ENCODE measurements at places on chromosomes 4 and X.
A peak's percentile ranks its signal among the peaks of the same experiment; 100 is the strongest.

DNA sequence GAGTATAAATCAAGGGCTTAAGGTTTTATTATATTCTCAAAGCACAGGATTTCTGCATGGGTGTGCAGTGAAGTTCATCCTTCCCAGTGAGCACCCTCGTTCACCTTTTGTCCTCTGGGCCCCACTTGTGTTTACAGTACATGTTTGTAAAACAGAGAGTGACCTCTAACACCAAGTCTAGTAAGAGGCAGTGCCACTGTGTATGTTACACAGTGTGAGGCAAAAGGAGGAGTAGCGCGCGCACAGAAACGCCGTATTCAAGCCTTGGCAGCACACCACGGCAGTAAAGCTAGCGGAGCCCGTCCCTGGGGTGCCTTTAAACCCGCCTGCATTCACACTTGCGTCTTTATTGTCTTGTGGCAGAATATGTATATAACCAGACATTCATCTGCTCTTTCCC is 51.9 kb downstream of the CCNI start:
- no peak for DNase-seq

- no peak for DNase-seq
These were observed 14.8 kb upstream of the TRIM60 start for GRCh38 chr4:165016971-165017370.

GRCh38 chr4:105356194-105356593 is 117.7 kb downstream of the PPA2 start:
- no peak for DNase-seq

DNA sequence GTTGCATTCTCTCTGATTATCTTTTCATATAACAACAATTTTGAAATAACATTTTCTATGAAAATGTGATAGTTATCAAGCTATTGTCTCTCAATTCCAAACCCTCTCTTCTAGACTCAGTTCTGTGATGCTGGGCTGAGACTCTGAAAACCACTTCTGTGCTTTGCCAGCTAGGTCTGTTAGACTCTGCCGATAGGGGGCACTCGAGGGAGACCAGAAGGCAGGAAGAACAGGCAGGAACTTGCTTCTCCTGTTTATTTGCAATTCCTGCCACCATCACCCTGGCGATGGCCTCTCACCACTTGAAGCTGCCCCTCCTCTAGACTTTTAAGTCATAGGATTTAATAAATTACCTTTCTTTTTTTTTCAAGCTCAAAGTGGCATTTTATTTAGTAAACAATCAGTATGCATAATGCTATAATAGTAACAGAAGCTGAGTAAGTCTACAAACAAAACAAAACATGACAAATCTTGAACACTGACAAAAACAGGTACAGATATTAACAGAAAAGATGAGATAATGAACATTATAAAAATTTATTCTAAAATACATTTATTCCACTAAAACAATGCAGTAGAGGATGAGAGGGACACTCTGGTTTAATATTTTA is 49.7 kb downstream of the RASL11B start:
- DNase-seq: peak; percentile 74

DNA sequence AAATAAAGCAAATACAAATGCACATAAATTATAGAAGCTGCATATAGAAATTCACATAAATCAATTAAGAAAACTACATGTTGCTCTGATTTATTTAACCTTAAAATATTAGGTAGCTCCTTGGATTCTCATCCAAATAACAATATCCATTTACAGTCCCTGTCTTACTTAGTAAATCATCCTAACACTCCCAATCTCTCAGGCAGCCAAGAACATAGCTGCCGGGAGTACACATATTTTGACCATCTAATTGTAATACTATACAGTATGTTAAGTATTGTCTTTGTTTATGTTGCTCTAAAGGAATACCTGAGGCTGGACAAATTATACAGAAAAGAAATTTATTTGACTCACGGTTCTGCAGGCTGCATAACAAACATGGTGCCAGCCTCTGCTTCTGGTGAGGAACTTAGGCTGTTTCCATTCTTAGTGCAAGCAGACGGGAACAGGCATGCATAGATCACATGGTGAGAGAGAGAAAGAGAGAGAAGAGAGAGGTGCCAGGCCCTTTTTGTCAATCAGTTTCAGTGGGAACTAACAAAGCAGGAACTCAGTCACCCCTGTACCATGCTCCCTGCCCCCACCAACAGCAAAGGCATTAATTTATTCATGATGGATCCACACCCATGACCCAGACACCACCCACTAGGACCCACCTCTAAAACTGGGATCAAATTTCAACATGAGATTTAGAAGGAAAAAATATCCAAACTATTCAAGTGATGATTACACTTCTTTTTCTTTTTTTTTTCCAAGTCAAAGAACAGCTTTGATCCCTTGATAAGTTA is 614.8 kb upstream of the TECRL start:
- no peak for DNase-seq

GRCh38 chr4:926538-926937 is 5.6 kb downstream of the GAK start:
- no peak for DNase-seq

DNA sequence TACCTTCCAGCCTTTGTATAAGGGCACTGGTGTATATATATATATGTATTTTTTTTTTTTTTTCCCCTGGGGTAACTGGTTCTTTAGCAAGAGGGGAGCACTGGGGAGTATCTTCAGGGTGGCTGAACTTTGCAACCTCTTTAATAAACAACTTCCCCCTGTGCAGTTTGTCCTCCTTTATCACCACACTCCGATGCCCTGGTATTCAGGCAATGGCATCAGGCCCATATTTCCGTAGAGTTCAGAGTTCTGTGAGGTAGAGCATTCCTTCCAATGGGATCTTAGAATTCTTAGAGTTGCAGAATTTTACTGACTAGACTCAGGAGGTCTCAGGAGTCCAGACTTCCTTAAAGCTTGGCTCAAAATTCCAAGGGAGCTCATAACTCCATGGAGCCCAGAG is 24.6 kb downstream of the NYX start:
- DNase-seq: no peak

- no peak for DNase-seq
These were observed 140.9 kb upstream of the ANK2 start for GRCh38 chr4:112908511-112908910.

GRCh38 chr4:151942971-151943370 is 182.2 kb upstream of the GATB start:
- no peak for DNase-seq

DNA sequence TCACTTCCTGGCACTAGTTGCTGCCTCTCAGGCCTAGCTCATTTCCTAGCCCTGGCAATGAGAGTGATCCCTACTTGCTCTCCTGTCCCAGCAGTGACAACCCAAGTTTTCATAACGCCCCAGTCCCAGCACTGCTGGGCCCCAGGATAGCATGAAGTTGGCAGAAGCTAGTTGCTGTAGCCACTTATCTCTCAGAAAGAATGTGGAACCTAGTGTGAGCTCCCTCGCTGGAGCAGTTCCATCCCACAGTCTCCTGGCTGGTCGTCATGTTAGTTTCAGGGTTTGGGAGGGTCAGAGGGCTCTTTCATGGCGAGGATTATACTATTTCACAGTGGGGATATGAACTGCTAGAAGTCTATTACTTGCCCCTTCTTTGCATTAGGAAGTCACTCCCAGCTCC is 5.1 kb downstream of the PF4 start:
- DNase-seq: no peak

GRCh38 chr4:10878861-10879260 is 194.3 kb upstream of the CLNK start:
- no peak for DNase-seq

DNA sequence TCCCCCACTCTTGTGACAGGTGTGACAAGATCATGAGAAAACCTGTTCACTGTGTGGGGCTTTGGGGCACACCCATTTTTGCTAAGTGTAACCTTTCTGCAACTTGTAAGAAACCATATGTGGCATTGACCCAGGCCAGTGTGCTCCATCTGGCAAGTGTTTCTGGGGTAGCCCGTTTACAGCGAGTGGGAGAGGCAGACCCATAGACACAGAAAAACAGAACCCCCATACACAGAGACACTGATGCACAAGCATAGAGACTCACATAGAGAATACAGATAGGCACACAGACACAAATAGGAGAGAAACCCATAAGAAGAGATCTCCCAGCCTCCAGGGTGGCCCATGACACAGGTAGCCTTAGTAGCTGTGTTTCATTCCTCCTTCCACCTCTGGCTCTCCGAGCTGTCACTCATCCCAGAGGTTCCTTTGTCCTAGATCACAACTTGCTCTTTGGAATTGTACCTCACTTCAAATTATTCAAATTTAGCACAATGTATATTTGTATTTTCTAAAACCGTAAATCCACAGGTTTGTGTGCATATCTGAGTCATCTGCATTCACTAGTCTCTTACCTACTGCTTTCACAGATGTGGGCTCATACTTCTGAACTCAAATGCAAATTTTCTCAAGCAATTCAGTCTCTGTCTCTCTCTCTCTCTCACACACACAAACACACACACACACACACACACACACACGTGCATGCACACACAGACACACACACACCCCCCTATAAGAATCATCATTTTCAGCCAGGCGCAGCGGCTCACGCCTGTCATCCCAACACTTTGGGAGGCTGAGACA is 114.4 kb downstream of the SH3KBP1 start:
- no peak for DNase-seq

DNA sequence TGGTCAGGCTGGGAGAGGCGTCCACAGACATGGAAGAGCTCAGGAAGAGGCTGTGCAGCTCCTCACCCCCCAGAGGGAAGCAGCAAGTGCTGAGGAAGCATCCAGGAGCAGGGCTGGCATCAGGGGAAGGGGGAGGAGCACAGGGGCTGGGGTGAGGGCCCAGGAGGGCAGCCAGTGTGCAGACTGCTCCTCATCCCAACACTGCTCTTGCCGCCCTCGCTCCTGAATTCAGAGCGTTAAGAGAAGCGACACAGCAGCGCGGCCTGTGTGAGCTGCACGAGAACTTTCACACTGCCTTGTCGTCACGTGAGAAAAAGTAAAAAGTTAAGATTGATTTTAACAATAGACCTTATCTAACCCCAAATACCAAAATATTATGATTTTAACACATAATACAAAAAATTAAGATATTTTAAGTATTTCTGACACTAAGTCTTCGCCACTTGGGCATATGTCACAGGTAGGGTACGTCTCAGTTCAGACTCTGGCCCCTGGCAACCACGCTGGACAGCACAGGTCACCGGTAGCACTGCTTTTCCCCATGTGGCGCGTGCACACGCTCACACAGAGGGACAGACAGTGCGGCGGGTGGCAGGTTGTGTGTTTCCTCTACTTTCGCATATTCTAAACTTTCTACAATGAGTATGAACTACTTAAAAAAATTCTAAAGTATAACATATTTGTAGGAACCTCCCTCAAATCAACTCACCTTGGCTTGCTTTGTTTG is 19.7 kb downstream of the NOP14 start:
- DNase-seq: no peak

DNA sequence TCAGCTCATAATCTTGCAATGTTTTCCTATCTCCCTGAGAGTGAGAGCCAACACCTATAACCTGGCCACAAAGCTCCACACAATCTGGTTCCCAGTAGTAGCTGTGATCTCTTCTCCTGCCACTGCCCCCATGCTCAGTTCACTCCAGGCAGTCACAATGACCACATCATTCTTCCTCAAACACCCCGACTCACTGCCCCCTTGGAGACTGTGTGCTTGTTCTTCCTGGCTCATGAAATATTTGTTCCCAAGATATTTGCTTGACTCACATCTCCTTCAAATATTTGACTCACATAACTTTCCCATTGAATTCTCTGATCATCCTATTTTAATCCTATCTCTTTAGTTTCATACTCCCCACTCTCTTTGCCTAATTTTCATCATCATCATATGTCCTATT is 173.7 kb downstream of the AREG start:
- DNase-seq: no peak

DNA sequence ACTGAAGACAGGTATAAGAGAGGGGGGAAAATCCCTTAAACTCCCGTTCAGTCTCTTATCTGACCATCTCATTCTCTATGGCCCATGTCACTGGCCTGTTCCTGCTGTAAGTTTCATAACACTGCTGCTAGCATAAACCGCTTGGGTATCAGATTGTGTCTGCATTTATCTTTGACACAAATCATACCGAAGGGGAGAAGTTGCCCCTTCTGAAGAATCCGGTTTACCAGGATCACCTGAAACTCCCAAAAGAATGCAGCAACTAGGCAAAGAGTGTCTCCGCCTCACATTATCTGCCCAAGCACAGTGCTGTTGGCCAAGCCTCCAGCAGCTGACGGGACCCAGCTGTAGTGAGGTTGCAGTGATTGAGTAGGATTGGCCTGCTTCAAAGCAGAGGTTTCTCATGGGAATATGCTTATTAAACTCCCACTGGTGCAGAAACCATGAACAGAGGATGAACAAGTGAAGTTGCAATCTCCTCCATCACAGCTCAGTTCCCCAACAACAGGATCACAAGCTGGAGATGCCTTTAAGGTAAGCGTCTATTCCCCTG is 71.3 kb upstream of the PUDP start:
- DNase-seq: no peak

GRCh38 chr4:168514249-168514852 is 17.5 kb downstream of the PALLD start:
- no peak for DNase-seq
